ENCODE measurements at places on chromosomes 3 and 15.
A peak's percentile ranks its signal among the peaks of the same experiment; 100 is the strongest.

DNA sequence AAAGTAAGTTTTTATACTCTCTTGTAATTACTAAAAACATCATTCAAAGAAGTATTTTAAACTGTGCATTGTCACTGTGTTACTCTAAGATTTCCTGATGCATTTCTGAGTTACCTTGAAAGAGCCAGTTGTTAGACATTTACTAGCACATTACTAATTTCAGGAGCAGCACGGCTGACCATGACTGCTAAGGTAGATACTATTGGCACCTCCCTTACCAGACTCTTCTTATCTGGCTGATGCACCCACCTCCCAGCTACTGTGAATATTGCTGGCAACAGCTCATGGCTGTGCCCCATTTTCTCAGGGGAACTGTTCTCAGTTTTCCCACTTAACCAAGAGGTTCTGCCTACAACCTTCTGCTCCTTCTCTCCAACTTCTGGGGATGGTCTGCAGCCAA, 29.4 kb downstream of the COL6A5 start:
- DNase-seq, result no peak

DNA sequence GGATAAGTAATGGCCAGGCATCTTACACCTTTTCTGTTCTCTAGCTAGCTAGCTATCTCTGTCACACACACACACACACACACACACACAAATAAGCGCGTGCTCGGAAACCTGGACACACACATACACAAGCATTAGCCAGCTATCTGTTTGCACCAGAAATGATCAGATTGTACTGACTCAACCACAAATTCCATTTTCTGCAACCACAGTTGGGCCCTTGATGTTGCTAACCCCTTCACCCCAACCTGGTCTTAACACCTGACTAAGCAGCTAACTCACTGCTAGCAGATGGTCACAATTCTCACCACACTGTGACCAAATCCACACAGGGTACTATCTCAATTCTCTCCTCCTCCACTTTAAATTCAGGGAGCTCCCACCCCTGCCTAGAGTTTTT, 183.0 kb upstream of the THBS1 start:
- DNase-seq, result no peak

- peak; percentile 16 for DNase-seq
These were observed 46.0 kb downstream of the KLF13 start for GRCh38 chr15:31372635-31373091.

DNA sequence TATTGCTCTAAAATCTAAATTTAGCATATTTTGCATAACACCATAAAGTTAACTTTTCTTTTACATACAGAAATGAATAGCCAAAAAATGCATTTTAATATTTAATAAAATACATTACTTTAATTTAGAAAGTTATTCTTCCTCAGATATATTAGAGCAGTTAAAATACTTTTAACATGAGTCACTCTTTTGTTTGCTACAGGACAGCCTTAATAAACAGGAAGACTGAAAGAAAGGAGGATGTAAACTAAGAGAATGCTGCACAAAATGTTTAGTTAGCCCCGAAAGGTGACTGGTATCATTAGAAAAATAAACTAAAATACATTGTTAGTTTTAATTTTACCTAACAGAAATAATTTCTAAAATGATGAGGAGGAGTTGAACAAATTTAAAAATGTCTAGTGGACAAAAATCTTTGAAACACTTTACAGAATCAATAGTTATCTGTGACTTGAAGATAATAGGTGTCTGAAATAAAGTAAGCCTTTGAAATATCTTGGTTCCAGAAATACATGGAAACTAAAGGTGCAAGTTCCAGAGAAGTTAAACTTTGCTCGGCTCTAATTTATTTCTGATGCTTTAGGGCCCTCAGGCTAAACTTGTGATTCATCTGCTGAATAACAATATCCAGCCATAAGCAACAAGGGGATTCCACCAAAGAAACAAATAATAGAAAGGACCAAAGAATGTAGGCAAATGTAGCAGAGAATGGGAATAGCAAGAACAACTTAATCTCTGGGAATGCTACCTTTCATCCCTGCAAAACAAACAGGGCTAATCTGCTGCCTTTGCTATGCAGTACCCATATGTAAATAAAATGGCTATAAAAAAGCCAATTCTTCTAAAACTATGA, 138.3 kb upstream of the UBP1 start:
- no peak for DNase-seq

GRCh38 chr3:10268930-10269329, 20.7 kb downstream of the TATDN2 start:
- DNase-seq, result no peak

DNA sequence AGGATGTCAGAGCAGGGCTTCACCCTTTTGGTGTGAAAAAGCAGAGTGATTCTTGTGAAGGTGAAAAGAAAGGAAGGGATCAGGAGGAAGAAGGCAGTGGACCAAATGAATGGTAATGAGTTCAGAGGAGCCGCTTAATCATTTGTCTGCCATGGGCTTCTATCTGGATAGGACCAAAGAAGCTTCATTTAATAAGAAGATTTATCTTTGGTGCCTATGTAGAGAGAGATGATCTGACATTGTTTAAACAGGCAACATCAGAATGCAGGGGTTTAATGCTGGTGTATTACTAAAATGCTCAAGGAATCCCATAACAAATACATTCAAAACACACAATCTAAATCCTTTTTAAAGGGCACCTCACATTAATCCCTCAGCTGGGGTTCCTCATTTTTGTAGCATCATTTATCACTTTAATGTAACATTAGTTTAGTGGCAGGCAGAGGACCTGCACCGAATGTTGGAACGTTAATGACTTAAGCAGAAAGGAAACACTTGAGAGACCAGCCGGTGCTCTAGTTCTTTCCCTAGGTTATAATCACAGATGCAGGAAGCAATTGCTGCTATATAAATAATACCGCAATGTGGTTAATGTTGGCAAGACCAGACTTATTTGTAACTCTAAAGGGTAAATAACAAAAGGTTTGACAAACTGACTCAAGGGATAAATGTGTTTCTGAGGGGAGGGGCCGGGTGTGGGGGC, 27.9 kb upstream of the IL1RAP start:
- DNase-seq, result no peak

DNA sequence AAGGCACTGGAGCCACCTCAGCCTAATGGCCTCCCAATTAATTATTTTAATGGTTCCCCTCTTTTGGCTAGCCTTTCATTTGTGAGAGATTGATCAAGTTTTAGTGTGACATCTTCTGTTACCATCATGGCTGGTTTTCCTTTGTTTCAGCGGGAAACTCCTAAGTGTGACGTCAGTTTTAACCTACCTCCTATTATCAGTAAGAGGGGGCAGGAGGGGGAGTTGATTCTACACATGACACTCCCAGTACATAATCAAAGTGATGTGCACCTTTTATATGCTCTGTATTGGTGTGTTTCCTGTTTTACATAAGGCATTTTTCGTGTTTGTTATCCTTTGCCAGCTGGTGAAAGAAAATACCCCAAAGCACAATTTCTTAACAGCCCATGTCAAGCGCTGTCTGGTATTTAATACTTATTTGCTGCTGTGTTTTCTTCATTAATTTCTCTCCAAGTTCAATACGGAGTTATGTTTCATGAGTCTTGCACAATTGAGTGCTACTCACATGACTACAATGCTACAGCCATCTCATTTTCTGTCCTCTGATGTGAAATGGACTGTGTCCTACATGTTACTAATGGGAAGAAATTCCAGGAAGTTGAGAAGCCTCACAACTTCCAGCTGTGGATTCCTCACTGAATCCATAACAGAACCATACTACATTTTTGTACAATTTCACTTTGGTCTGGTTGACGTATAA, 52.2 kb upstream of the POLR2M start:
- DNase-seq, result no peak

DNA sequence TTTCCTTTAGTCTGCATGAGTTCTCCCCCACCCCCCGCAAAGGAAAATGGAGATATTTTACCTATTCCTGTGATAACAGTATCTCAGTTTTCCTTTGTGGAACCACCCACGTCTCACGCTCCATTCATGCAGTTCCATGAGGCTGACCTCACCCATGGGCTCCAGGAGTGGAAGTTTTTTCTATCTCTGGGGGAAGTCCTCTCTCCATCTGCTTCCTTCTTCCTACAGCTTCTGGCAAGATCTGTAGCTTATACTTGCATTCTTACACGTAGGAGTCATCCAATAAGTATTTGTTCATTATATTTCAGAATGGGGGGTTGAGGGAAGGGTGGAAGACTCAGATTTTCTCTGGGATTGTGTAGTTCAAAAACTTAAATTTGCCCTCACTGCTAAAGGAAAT, 5.8 kb upstream of the GLCE start:
- DNase-seq, result no peak

DNA sequence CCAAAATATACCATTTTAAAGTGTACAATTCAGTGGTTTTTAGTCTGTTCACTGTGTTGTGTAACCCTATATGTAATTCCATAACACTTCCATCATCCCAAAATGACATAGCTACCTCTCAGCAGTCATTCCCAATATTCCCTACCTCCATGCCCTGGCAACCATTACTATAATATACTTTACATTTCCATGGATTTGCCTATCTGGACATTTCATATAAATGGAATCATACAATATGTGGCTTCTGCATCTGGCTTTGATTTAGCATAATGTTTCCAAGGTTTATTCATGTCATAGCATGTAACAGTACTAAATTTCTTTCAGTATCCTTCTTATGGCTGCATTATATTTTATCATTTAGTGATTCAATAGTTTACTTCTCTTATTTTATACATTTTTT, 25.3 kb downstream of the FAM98B start:
- no peak for DNase-seq

GRCh38 chr15:36601497-36601932, 22.1 kb downstream of the CDIN1 start:
- DNase-seq, result no peak

DNA sequence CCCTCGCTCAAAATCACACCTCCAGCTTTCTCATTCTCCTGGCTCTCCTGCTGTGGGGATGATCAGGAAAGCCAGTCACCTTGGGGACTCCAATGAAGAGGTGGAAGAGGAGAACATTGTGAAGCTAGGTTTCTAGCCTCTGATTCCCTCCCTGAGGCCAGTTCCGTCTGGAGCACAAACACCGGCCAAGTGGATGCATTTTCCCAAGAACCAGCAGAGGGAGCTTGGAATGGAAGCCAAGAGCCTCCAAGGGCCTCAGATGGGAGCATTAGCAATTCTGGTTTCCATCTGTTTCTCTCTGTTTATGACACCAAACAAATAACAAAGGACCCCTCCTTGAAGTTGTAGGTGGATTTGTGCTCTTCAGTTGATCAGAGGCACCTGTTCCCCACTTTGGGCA, 40.6 kb upstream of the NMNAT3 start:
- no peak for DNase-seq

DNA sequence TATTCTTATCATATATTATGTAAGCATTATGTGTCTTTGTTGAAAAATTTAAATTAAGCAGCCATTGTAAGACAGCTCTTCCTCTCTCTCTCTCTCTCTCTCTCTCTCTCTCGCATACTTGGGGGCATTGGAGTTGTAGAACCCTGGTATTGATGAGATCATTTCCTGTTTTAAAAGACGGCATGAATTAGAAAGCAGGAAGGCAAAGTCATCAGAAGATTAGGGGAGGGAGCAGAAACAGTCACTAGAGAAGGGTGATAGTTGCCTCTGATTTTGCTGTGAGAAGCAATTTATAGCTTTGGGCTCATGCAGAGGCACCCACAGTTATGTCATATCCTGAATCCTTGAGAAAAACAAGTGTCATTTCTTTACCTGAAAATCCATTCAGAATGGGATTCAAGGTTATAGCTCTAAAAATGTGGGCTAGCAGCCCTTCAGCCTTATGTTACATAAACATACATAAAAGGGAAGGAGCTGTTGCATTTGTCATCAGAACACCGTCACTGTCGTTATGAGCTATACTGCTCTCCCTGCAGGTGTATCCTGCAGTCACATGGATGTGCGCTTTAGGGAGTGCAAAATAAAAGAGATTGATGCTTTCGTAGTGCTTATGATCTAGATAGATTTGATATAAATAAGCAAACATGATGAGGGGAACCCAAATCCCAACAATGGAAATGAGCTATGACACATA, 213.8 kb downstream of the NR1D2 start:
- no peak for DNase-seq

DNA sequence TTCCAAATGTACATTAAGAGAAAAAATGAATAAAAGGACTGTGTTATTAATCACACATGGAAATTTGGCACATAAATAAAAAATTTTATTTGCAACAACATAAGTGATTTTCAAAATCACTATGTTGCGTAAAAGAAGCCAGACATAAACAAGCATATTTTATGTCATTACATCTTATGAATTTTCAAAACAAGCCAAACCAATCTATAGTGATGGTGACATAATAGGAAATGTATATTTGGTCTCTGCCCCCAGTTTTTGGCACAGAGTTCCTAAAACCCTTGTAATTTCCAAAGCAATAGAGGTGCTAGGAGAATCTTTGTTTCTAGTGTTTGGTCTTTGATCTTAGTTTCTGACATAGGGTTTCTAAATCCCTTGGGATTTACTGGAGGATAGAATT, 543.3 kb downstream of the ZBBX start:
- DNase-seq, result no peak

DNA sequence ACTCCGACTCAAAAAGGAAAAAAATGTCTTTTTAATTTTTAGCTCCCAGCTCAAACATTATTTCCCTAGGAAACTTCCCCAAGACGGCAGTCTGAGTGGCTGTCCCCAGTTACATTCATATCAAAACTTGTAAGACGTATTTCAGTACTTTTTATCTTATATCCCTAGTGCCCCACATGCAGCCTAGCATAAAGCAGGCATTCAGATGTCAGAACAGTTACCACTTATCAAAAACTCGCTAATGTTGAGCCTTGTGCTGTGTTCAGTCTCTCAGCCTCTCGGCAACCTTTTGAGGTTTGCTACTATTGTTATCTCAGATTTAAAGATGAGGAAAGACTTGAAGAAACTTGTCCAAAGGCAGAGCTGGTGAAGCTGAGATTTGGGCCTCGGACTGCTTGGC, 6.6 kb upstream of the SELENOS start:
- DNase-seq, result no peak

GRCh38 chr15:81085213-81085612, 48.9 kb upstream of the CFAP161 start:
- DNase-seq, result no peak

DNA sequence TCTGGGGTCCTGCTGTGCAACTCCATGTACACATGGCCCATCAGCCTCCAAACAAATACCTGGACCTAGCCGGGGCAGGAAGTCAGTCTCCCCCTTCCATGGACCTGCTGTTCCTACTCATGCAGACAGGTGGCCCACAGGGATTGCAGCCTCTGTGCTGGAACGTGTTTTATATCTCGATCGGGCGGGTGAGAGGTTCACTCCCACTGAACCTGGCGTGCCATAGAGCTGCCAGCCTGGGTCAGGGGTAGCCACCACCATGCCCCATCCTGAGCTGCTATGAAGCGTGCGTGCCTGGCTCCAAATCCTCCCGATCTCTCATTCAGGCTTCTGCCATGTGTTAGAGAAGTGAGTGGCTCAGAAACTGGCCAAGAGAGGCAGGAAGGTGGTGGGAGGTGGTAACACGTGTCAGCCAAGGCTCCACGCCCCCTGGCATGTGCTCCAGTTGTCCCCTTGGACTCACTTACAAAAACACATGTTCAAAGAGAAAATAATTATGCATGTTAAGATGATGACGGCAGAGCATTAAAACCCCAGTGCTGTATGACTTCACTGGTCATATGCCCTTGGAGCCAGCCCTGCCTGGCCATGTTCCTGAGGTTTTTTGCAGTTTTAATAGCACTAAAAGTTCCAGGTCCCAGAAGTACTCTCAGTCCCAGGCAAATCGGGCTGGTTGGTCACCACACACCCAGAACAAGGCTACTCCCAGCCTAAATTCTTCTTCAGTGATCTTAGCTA, 30.6 kb downstream of the CTSH start:
- no peak for DNase-seq

Measured in cortex of kidney (tissue), 1 donor.